Immature natural killer cell (primary cell): ENCODE measurements at places on chromosomes 6 and 20. TPM values are rescaled to one million over a fixed set of nuclear protein-coding genes. Genes with fewer than 3 reads are reported as not detected.

DNA sequence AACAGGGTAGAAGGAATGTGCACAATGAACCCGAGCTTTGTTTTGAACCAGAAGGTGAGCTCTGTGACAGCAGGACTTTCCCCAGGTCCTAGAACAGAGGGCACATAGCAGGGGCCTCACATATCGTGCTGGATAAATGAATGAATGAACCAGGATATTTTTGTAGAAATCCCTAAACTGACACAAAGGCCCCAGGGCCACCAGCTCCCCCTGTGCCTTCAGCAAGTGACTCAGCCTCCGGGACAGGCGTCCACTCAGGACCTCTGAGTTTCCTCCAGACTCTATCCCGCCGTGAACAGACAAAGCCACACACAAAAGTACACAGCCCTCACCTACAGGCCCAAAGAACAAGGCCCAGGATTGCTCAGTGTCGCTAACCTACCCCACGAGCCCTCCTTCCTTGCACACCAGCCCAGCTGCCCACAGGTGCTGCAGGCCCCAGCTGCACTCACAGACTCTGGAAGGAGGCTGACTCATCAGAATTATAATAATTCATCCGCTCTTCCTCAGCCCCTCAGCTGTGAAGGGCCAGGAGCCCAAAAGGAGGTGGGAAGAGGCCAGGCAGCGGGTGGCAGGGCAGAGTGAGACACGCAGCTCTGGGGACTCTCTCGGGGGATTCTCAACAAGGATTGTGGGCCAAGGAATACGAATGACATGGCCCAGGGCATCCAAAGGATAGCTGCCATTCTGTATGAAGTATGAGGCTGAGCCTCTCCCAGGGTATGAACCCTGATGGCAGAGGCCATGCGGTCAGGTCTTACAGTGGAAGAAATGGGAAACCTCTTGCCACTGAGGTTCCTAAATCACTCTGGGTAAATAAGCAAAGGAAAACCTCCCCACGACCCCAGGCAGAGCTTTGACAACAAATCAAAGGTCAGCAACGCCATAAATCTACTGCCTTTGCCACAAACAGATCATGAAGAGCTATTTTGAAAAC, 40.9 kb downstream of the SUMO4 start:
- no peak for DNase-seq

Gene LY6G6C
- not detected for polyA plus RNA-seq

Gene C6orf118
- not detected for polyA plus RNA-seq

DNA sequence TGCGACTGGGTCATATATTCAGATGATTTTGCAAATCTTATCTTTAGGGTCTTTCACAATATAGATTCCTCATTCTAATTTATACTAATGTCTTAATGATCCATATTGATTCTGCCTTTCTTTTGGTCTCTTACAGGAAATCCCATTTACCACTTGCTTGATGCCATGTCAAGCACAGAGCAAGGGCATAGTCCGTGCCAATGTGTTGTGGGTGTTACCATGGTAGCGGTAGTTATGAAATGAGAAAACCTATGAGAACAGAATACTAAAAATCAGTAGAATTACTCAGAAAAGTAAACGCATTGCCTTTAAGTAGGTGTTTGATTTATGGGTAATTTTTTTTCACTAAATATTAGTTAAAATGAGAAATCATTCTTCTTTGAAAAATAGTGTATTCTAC, 153.9 kb upstream of the RAB32 start:
- DNase-seq: no peak
